ENCODE measurements at places on chromosomes 4 and X.

- no peak for DNase-seq
Observed at GRCh38 chr4:157700898-157701694, 471.7 kb downstream of the GASK1B start.

- DNase-seq: no peak
Observed at GRCh38 chr4:185062606-185063005, 44.3 kb downstream of the HELT start.

GRCh38 chr4:91280551-91281290 is 1023.0 kb upstream of the GRID2 start:
- DNase-seq: no peak

DNA sequence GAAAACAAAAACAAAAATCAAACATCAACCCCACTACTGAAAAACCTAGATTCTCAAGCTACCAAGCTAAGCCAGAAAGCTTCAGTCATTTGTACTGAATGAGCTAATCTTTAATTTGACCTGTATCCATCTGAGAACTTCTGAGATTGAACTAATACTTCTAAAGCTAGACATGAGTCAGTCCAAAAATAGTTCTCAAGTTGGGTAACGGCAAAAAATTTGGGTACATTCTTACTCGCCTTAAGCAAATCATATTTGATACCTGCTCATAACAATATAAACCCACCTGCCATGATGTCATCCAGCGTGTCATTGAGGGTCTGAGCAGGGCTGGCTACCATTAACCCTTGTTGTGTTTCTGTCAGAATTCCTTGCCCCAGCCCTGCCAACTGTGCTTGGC is 69.7 kb upstream of the COX18 start:
- no peak for DNase-seq

- no peak for DNase-seq
Observed at GRCh38 chrX:68644861-68645260, 2.6 kb upstream of the STARD8 start.

GRCh38 chrX:44874420-44875184 is 1.6 kb downstream of the KDM6A start:
- DNase-seq: no peak

DNA sequence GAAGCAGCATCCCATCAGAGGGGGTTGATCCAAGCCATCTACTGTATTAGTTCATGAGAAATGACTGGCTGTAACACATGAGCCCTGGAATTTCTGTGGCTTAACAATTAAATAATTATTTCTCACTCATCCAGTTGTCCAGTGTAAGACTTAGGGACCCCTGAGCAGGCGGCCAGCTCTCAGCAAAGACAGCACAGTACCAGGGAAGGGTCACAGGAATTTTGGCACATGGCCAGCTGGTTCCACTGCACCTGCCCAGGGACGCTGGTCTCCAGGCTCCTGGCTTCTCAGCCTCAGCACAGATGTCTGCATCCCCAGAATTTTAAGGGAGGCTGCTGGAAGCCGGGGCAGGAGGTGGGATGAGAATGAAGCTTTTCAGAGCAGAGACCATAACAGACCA is 93.7 kb upstream of the DHRSX start:
- no peak for DNase-seq

DNA sequence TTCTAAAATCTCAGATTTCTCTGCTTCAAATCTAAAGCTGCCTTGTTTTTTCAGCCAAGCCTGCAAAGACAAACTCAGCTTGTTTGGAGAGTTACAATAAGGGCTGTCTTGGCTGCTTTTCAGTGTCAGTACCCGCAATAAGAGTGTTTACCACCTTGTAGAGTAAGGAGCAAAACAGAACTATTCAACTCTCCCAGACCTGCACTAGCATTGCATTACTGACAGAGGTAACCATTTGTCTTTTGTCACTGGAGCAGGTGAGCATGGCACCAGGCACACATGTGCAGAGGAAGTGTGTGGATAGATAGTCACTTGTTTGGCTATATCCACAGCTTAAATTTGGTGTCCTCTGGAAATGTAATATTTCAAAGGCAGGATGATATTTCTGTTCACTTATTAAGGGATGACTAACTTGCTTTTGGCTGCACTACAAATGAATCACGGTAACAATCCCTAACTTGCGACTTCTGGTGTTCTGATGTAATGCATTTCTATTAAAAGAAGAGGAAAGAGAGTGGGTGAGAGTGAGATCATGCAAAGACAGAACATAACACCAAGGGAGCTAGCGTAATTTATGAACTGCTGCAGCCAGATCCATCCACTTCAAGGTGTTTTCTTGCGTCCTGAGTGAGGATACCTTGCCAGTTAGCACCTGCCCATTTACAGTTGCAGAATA is 38.6 kb downstream of the PTCHD1 start:
- no peak for DNase-seq

GRCh38 chr4:152283801-152284470 is 252.0 kb downstream of the FBXW7 start:
- DNase-seq: no peak

DNA sequence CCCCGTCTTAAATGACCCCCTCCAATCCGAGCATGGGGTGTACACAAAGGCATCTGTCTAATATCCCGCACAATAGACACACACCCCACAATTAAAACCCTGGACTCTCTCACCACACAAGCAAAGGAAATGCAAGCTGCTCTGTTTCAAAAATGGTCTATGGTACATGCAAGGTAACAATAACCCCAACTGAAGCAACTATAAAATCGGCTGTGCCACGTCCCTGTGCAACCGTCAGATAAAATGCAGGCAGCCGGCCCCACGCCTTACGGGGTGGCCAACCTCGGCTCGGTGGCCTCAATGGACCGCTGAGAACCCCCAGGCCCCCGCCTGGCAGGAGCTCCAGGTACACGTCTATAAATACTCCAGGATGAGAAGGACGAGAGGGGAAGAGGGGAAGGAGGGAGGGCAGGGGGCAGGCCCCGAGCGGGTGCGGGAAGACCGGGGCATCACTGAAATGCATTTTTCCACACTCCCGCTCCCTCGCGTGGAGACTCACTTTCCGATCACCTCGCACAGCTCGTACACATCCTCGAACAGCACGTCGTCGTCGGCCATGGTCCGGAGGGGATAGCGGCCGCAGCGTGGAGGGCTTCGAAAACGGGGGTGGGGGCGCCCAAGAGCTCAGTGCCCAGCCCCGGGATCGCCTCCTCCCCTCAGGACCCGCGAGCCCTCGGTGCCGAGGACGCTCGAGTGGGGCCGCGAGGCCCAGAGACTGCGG is 763 bp downstream of the CASK start:
- DNase-seq: no peak

DNA sequence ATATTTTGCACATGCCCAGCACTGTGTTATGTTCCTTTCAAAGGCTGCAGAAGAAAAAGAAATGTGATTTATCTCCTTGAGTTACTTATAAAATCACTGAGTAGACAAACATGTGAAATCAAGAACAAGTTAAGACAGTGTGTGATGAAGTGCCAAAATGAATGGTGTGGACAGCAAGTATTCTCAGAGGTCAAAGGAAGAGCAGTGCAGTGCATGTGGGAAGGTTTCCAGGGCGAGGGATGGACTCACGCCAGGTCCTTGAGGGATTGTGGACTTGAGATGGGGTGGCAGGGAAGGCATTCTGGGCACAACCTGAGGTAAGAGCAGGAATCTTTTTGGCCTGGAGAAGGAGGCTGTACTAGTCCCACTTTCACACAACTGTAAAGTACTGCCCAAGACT is 115.5 kb downstream of the FNIP2 start:
- no peak for DNase-seq

- DNase-seq: no peak
Observed at GRCh38 chr4:66633477-66633876, 911.8 kb downstream of the CENPC start.

All from cortex of kidney (tissue), 1 donor.